Suprapubic skin (tissue), 4 donors: ENCODE measurements at places on chromosomes 3 and 15. TPM values are rescaled to one million over a fixed set of nuclear protein-coding genes. Genes with fewer than 3 reads are reported as not detected.
A peak's percentile ranks its signal among the peaks of the same experiment; 100 is the strongest.

- DNase-seq = no peak
Observed at GRCh38 chr15:34900748-34901147, 68.8 kb downstream of the AQR start.

GRCh38 chr15:47415539-47415971 lies 301.8 kb upstream of the SEMA6D start:
- no peak for DNase-seq

The RPL4 gene
- 5,133 TPM for total RNA-seq

- no peak for DNase-seq
Observed at GRCh38 chr3:48567090-48567489, 3.5 kb upstream of the UCN2 start.

DNA sequence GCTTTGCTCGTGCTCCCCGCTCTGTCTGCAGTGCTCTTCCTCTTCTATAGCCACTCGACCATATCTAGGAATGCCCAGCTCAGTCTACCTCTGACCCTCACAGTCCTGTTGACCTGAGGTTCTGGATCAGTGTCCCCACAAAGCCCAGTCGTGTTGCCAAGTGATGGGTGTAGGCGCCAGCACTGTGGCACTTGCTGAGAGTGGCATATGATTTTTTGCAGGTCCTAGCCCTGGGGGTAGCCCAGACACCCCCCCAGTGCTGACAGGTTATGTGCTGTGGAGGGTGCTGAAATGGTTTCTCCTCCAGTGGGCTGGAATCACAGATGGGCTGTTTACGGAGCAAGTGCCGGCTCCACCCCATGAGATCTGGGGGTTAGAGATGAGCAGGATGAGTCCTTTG lies 32.5 kb downstream of the ACAD9 start:
- no peak for DNase-seq

GRCh38 chr15:61243983-61244593 lies 15.0 kb upstream of the RORA start:
- DNase-seq = no peak

DNA sequence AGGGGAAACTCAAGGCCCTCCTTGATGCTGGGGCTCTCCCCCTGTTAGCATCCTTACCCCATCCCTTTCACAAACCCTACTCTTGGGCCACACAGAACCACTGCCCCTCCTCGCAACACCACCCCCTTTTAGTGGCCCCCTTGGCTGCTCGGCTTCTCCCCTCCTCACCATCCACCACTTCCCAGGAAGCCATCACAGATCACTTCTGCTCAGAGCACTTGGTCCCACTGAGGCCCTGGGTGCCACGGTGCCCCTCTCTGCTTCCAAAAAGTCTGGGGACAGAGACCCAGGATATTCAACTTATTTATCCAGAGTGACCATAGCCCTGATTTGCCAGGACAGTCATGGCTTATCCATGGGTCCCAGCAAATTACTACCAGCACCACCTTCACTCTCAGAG lies 2.4 kb downstream of the RHCG start:
- DNase-seq = no peak

DNA sequence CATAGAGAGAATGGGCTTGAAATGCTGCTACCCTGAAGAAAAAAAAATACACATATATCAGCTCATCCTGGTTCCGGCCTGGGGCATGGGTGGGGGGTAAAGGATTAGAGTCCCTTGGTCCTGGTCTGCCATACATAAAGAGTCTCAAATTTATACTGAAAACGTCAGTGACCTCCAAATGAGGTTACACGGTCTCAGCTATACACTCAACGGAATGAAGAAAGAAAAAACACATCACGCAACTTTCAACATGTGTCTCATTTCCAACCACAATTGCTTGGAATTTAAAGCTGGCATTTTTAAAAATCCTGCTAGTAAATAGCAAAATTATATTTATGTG lies 612.8 kb downstream of the MCTP2 start:
- DNase-seq = no peak

- DNase-seq = no peak
Observed at GRCh38 chr3:73789825-73790444, 165.2 kb upstream of the PDZRN3 start.

- no peak for DNase-seq
Observed at GRCh38 chr3:179026636-179027035, 45.0 kb downstream of the ZMAT3 start.

The FSTL1 gene
- total RNA-seq = 58.3 TPM

DNA sequence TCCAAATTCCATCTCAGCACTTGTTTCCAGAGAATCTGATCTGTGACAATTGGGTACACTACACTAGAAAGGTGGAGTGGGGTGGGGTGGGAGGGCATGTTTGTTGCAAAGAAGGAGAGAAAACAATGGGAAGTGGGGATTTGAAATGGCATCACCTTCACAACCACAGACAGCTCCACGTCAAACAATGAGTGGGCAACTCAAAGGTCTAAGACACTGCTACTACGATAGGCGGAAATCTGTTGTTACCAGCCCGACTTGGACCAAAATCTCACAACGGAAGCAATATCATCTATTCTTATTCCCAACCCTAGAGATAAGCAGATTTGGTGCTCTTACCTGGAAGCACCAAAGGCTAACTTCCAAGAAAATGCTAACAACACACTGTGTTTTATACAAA lies 3.3 kb downstream of the CYP19A1 start:
- DNase-seq = no peak

GRCh38 chr3:99929745-99930139 lies 112.1 kb downstream of the CMSS1 start:
- DNase-seq = peak; percentile 83

DNA sequence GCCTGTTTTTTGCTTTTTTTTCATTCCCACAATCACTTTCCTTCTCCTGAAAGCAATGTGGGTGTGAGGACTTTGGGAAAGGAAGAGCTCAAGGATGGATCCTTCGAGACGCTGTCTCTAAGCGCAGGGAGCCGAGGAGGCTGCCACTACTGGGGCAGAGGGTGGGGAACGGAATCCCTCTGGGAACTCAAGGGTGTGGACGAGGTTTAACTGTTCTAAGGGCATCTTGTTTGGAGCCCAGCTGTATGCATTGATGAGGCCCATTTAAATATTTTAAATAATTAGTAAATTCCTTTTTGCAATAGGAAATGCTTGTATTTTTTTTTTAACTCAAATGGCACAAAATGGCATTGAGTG lies 124.4 kb upstream of the MEF2A start:
- DNase-seq = no peak

- no peak for DNase-seq
Observed at GRCh38 chr15:49984436-49984835, 134.6 kb downstream of the ATP8B4 start.

GRCh38 chr15:64515196-64515595 lies 54.8 kb downstream of the ZNF609 start:
- DNase-seq = no peak

The CCDC32 gene
- 13.4 TPM for total RNA-seq

The THUMPD3 gene
- total RNA-seq = 26.3 TPM

The WDR48 gene
- 49.3 TPM for total RNA-seq

- peak; percentile 73 for DNase-seq
Observed at GRCh38 chr15:31478702-31479221, 152.1 kb downstream of the KLF13 start.

GRCh38 chr3:38579141-38579540 lies 70.3 kb downstream of the SCN5A start:
- peak; percentile 69 for DNase-seq

DNA sequence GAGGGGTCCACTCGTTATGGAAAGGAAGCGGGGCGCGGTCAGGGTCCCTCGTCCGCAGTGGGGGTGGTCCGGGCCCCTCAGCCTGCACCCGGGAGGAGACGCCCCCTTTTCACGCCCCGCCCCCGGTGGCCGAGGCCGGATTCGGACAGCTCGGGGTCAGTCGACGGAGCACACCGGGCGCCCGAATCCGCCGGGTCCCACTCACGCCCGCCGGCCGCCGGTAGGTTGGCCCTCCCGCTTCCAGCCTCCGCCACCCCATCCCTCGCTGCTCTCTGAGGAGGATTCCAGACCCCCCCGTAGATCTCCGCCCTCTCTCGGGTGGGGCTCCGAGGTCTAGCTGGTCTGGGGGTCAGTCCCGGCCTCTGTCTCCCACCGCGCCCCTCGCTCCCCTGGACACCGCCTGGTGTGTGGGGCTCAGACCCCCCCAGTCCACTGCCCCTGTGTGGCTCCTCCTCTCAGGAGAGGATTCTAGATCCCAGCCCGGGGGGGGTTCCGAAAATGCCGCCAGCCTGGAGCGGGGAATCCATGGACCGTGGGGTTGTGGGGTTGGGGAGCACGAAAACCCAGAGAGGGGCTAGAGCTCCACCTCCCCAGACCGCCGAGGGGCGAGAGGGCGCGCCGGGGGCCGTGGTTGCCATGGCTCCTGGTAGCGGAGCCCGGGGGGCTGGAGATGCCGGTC lies 725 bp downstream of the CHL1 start:
- peak; percentile 69 for DNase-seq

The ZCWPW2 gene
- not detected for total RNA-seq

DNA sequence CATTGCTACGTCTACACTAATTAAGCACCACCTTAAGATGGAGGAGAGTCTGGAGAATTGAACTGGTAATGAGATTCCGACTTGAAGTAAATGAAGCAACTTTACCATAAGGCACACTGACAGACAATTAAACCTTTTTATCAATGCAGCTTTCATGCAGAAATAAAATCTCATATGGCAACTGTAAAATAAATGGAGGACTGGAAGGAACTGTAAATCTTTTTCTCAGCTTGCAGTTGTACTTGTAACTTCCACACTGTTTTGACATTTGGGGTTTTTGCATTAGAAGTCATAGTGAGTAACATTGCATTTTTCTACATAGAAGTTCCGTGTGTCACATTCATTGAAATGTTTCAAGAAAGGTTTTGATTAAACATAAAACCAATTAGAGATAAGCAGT lies 705.3 kb downstream of the NLGN1 start:
- DNase-seq = no peak

DNA sequence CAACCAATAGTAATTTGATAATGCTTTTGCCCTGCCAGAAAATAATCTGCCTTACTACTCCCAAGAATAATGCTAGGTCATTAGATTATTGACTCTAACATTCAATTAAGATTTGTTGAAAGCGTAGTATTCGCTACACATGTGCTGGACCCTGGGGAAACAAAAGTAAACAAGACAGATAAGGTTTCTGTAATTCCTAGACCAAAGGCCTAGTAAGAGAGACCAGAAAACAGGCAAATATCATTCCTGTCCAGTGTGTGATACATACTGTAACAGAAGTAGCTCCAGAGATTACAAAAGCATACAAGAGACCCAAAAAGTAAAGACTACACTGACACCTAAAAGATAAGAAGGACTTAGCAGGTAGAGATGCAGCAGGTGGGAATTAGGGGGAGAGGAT lies 60.8 kb downstream of the PLOD2 start:
- no peak for DNase-seq

- DNase-seq = no peak
Observed at GRCh38 chr3:23331141-23331935, 128.2 kb downstream of the UBE2E2 start.

The NOX5 gene
- total RNA-seq = 1.6 TPM

The FAM107A gene
- 21.8 TPM for total RNA-seq

- DNase-seq = no peak
Observed at GRCh38 chr3:66486646-66487045, 14.2 kb downstream of the LRIG1 start.

The CCDC39 gene
- total RNA-seq = not detected
